ENCODE measurements at places on chromosomes 1 and 21.

GRCh38 chr1:81327103-81327710 lies 473.5 kb upstream of the ADGRL2 start:
- no peak for DNase-seq

- DNase-seq = no peak
Observed at GRCh38 chr1:56533621-56534020, 45.7 kb downstream of the PLPP3 start.

GRCh38 chr1:81129366-81129765 lies 671.4 kb upstream of the ADGRL2 start:
- no peak for DNase-seq

- no peak for DNase-seq
Observed at GRCh38 chr1:230465691-230466090, 39.6 kb upstream of the PGBD5 start.

DNA sequence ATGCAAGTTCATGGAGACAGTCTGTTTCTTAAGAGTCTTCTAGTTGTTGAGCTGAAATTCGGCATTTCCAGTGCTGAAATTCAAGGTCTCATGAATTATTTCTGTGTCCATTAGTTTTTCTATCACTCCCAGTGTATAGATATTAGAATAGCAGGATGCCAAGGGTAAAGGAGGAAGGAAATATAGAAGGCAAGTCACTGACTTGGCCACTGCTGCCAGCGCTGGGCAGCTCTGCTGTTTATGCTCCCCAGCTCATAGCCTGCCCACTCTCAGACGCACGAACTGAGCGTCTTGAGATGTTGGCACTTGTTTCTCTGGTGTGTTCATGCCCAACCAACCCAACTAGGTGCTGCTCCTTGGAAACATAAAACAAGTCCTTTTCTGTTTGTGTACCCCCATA lies 110.1 kb downstream of the SLC45A1 start:
- DNase-seq = no peak

DNA sequence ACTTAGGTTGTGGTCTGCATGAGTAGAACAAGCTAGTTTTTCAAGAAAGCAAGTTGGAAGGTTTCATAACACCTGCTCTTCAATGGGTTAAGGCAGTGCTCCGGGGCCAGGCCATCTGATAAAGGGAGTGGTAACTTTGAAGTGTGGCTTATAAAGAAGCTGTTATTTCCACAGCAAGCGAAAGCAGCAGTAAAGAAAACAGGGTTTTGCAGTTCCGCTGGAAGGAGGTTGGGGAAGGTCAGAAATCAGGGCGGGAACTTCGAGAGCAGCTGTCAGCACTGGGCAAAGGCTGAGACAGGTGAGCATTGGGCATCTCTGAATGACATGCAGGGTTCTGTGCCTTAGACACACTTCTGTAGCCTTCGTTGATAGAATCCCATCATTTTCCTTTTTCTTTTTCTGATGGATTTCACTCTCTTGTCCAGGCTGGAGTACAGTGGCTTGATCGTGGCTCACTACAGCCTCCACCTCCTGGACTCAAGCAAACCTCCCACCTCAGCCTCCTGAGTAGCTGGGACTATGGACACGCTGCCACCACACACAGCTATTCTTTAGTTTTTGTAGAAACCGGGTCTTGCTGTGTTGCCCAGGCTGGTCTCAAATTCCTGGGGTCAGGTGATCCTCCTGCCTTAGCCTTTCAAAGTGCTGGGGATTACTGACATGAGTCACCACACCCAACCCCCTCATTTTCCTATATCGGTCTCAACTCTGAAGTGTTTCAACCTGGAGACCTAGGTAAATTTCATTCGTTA lies 20.5 kb downstream of the TMEM51 start:
- no peak for DNase-seq

- DNase-seq = no peak
Observed at GRCh38 chr1:115377411-115377810, 39.4 kb upstream of the NGF start.

DNA sequence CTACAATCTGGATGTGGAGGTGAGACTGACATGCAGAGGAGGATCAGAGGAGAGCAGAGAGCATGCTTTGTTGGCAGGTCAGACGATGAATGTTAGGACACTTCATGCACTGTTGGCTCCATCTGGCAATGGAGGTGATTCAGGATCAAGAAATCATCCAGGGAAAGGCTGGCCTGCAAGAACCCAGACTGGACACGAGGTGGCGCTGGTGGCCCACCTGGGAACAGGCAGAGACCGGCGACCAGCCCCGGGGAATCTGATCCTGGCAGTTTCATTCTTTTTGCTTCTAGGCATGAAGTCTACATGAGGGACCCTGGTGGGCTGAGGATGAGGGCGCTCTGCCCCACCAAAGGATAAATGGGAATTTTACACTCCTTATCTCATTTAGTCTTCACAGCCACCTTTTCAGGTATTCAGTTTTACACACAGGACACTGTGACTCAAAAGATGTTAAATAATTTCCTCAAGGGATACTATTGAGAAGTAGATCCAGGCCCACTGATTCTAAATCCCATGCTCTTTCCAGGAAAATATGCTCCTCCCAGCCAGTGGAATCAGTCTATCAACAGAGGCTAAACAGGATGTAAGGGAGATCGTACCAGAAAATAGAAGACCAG lies 26.2 kb upstream of the SCMH1 start:
- DNase-seq = peak; percentile 15

GRCh38 chr1:43979528-43980254 lies 681 bp downstream of the B4GALT2 start:
- DNase-seq = no peak

GRCh38 chr1:170133766-170134495 lies 11.8 kb upstream of the NTMT2 start:
- no peak for DNase-seq

DNA sequence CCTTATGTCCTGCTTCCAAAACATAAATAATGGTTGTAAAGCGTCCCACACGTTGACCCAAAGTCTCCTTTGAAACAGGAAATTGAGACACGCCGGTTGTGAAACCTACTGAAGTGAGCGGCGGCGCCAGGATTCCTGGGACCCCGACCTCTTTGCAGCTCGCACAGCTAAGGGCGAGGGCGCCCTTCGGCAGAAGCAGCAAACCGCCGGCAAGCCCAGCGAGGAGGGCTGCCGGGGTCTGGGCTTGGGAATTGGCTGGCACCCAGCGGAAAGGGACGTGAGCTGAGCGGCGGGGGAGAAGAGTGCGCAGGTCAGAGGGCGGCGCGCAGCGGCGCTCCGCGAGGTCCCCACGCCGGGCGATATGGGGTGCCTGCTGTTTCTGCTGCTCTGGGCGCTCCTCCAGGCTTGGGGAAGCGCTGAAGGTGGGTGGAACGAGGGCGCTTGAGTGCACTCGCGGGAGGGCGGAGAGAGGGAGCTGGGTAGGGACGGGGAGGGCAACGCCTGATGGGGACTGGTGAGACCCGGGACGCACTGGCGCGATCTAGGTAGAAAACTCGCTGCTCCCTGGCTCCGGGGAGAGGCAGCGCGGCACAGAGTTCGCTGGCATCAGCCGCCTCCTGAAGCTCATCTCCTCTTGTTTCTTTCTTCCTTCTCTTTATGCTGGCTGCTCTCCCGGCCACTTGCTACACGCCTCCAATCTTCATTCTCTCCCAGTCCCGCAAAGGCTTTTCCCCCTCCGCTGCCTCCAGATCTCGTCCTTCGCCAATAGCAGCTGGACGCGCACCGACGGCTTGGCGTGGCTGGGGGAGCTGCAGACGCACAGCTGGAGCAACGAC lies at the start of gene CD1D:
Gene CD1D (plus strand): TSS at position 155 of the 836 bp plus-strand sequence. CDS start 207 bp downstream, at position 362.
- no peak for DNase-seq

DNA sequence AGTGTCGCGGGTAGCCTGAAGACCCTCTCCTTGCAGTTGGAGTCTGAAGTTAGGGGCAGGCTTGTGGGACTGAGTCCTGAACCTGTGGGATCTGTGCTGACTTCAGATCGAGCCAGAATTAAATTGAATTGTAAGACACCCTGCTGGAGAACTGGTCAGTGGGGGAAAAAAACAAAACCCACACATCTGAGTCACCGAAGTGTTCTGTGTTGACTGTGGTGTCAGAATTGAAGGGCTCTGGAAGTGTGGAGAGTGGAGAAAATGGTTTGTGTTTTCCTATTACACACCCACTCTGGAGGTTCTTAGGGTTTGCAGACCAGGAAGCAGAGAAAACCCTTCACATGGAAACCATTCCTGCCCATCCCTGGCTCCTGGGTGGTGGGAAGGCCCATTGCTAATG lies 209.5 kb upstream of the GALNT2 start:
- DNase-seq = no peak

DNA sequence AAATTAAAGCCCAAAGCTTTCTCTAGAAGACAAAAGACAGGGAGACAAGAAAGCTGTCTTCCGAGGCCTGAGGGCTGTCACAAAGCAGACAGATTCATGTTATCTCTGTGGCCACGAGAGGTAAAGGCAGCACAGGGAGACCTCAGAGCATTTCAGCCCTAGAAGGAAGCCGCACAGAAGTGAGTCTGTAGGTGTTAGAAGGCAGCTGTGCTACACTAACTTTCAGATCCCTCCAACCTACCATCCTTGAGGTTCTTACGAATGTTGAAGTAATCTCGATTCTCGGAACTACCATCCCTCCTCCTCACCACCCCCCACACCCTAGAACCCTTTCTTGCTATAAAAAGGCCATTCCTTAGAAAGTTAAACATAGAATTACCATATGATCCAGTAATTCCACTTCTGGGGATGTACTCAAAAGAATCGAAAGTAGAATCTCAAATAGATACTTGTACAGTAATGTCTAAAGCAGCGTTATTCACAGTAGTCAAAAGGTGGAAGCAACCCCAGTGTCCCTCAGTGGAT lies 21.5 kb upstream of the LYST start:
- no peak for DNase-seq

Data from stimulated activated CD4-positive, alpha-beta T cell treated with anti-CD3 and anti-CD28 coated beads, Interleukin-1b, Interleukin-23, amount 100 ng/mL, for 1 hour (primary cell).